NCI-H1105 (cell line): ENCODE measurements at places on chromosomes 1 and 21.

DNA sequence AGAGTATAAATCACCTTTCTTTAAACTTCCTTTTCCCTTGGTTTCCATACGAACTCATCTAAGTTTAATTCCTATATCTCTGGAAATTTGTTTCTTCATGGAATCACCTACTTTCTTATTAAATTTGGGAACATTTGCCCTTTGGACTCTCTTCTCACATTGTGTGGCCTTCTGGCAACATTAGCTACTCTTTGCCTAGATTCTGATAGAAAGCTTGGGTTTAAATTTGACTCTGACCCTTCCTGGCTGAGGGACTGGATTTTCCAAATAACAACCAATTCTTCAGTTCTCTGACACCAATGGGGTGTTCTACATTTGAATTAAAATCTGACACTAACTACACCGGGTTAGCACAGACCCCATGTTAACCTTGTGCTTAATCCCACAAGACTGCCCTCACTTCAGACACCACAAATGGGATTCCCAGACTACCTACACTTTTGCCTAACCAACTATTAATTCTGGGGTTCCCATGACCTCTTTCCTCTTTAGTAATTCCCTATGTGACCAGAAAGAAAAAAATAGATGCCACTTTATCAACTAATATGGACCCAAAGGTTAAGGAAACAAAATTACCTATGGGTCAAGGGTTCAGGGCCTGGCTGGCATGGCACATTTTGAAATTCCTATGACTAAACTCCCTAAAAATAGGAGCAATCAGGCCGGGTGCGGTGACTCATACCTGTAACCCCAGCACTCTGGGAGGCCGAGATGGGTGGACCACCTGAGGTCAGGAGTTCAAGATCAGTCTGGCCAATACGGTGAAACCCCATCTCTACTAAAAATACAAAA, 9.7 kb upstream of the THEM4 start:
- no peak for DNase-seq

DNA sequence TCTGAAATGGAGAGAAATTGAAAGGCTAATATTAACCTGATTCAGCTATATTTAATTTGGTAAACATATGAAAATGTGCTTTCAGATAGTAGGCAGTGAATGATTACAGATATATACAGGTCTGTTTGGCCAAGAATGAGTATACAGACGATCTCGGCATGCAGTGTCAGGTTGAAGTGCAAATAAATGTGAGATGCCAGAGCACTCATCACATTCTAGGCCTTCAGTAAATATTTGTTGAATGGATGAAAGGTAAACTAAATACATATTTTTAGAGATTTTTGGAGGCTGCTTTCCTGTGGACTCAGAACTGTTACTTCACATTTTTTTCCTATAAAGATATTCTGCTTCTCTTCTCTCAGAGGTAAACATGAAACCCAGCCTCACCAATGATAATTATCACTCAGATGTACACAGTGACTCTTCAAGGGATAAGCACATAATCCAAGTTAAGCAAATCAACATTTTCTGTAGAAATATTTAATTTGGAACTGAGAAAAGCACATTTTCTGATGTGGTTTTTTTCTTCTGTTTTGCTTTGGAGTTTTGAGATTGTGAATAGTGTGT, 702.9 kb downstream of the BRINP3 start:
- DNase-seq, result no peak

DNA sequence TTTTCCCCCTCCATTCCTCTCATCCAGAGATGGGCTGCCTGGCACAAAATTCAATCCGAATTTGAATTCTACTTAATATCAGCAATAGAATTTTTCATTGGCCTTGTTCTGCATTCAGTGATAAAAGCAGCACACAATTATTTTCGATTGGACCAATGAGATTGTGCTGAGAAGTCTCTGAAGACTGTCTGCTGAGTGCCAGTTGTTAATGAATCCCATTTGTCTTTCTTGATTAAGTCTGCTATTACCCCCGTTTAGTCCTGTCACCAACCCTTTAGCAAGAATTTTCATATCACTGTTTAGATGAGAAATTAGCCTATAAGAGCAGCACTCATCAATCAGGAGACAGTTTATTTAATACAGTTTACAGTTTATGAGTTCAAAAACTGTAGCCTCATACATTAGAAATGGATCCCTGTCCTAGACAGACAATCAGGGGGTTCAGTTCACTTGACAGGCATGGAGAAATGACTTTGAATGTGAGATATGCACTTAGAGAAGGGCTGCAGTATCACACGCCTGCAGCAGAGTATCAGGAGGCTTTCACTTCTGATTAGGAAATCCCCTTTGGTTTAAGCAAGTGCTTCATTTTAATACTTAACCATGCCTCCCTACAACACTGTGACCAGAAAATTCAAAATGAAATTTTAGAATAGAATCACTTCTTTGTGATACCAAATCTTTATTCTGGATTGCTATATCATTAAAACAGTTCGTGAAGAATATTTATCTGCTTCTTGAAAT, 304.7 kb upstream of the PTBP2 start:
- no peak for DNase-seq

- DNase-seq, result peak; percentile 37
Measured at GRCh38 chr1:221845650-221846371, 103.9 kb upstream of the DUSP10 start.

DNA sequence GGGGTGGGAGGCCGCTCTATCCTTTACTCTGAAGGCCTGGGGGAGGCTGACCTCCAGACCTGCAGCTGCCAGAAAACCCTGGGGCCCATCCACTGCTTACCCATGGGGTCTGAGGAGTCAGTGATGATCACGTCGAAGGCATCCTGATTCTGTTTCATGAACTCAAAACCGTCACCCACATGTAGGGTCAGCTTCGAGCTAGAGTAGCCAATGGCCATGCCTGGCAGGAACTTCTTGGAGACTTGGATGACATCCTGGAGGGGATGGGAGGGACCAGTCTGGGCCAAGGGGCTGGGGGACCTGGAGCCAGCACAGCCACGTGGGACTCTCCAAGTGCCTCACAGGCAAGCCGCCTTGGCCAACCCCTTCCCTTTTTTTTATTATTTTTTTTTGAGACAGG, 3.3 kb downstream of the SRM start:
- no peak for DNase-seq

GRCh38 chr1:208069317-208069716, 158.4 kb upstream of the CD34 start:
- peak; percentile 56 for DNase-seq

GRCh38 chr1:33130297-33130696, 49.3 kb downstream of the AZIN2 start:
- DNase-seq, result no peak

DNA sequence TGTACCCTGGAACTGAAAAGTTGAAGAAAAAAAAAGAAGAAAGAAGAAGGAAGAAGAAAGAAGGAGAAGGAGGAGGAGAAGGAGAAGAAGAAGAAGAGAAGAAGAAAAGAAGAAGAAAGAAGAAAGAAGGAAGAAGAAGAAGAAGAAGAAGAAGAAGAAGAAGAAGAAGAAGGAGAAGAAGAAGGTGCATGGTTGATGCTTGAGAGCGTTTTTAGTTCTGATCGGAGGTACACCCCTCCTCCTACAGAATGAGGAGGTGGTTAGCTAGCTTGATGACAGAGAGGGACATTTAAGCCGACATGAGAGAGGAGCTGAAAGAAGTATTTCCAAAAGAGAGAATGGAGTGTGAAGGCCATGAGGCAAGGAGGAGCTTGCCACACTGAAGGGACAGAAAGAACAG, 5.6 kb upstream of the ZNF362 start:
- DNase-seq, result no peak
